ENCODE measurements at places on chromosomes 3 and 15.

- DNase-seq: no peak
Measured at GRCh38 chr15:37209041-37209363, 108.7 kb upstream of the MEIS2 start.

DNA sequence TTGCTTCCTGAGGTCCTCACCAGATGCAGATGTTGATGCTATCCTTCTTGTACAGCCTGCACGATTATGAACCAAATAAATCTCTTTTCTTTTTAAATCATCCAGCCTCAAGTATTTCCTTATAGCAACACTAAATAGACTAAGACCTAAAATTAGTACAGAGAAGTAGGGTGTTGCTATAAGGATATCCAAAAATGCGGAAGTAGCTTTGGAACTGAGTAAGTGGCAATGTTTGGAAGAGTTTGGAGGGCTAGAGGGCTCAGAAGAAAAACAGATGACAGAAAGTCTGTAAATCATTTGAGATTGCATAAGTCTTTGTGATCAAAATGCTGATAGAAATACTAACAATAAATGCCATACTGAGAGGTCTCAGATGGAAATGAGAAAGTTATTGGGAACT, 894.9 kb downstream of the DIPK2A start:
- no peak for DNase-seq

- DNase-seq: no peak
Measured at GRCh38 chr15:48683991-48684765, 38.7 kb upstream of the FBN1 start.

GRCh38 chr3:104846270-104846669, 520.4 kb upstream of the ALCAM start:
- no peak for DNase-seq

GRCh38 chr3:33315826-33316225, 38.6 kb downstream of the FBXL2 start:
- DNase-seq: no peak

GRCh38 chr3:52280050-52280461, 1.6 kb upstream of the WDR82 start:
- DNase-seq: no peak

- peak; percentile 54 for DNase-seq
Measured at GRCh38 chr3:195895078-195895860, 13.1 kb downstream of the TNK2 start.

GRCh38 chr15:55627730-55628368, 39.7 kb upstream of the PYGO1 start:
- DNase-seq: no peak

- no peak for DNase-seq
Measured at GRCh38 chr3:73070675-73071575, 9.5 kb downstream of the EBLN2 start.

GRCh38 chr3:108823227-108823626, 641 bp downstream of the TRAT1 start:
- DNase-seq: no peak

Measured in effector CD4-positive, alpha-beta T cell (primary cell).